ENCODE measurements at places on chromosomes 1 and 21.

DNA sequence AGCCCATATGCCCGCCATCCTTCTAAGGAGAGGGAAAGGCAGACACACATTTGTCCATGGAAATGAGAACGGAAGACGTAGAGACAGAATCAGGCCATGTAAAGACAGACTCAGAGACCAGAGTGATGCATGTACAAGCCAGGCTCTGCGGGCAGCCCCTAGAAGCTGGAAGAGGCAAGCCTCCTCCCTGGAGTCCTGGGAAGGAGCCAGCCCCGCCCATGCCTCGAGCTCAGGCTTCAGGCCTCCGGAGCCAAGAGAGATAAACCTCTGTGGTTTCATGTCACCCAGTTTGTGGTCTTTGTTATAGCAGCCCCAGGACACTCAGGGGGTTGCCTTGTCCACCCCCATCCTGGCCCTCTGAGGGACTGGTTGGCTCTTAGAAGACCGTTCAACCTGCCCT lies 11.6 kb downstream of the PDE9A start:
- DNase-seq = no peak

DNA sequence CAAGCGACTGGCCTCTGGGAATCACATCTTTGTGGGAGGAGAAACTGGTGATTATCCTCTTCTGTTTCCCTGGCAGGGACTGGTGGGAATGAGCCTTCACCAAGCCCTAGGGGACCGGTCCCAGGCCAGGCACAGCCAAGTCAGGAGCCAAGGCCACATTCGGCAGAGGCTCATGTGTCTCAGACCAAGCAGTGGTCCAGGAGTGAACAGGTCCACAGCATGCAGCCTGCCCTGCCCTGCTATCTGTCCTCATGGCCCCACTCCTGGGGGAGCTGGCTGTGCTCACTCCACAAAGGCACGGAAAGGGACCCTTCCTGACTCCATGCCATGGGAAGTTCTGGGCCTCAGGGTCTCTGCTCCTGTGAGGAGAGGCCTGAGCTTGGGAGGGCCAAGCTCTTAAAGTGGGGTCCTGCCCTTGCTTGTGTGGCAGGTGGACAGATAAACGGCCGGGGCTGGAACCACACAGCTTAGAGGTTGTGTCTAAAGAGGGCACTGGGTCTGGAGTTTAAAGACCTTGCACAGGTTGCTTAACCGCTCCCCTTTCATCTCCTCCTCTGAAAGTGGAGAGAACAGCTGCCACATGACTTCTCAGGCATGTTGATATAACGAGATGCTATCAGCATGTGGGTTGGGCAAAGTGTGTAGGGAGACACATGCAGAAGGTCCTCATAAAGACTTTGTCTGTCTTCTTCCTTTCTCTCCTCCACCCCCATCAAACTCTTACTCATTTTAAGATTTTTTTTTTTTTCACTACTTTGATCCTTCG lies 57.5 kb downstream of the CASQ2 start:
- DNase-seq = no peak

- DNase-seq = no peak
These were observed 146.0 kb upstream of the JUN start for GRCh38 chr1:58929671-58930325.

DNA sequence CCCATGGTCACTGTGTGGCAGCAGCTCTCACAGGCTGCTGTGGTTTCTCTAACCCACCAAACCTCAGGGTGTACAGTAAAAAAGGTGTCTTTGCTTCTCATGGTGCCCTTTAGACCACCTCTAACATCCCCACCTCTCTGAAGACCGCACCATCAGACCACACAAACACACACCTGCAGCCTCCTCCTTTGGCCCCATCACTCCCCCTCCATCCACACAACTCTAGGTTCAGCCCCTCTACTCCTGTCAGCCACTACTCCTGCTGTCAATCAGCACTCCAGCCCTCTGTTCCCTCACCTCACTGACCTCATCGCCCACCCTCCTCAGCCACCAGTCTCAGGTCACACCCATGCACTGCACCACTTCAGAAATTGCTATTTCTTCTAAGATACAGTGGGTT lies 7.5 kb downstream of the ZNF692 start:
- no peak for DNase-seq

GRCh38 chr1:56068908-56069307 lies 510.5 kb downstream of the PLPP3 start:
- no peak for DNase-seq

All from stimulated activated CD8-positive, alpha-beta memory T cell treated with anti-CD3 and anti-CD28 coated beads, Interleukin-7, amount 100 ng/mL, for 24 hours (primary cell).